ENCODE measurements at places on chromosomes 6 and 20.

DNA sequence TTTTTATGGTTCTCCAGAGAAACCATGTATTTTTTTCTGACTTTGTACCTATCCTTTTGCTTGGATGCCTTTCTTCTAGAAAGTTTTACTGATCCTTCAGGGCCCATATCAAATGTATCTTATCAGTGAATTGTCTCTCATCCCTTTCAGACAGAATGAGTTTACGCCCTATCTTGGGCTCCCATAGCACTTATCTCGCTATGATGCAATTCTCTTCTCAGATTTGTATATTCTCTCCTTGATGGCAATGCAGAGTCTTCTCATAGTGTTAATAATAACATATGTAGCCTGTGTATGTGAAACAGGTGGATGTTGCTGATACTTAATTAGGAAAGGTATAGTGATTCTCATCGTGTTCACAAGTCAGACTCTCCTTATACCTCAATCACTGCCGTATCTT is 336.2 kb downstream of the UTRN start:
- DNase-seq, result no peak

DNA sequence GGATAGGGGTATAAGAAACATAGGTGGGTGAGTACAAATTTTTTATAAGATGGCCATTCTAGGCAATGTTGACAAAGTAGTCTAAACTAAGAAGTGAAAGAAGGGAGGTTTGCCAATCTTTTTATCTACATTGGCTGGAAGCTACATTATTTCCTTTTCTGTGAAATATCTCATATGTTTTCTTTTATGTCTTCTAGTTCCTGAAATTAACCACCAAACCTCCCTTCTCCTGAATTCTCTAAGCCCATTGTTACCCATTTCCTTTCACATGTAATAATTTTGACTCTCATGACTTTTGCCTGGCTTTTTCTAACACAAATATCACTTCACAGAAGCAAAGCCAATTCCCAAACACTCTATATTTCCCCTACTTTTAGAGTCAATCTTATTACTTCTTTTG is 496.2 kb upstream of the JAG1 start:
- no peak for DNase-seq

- DNase-seq, result no peak
These were observed 120.4 kb downstream of the MYLK4 start for GRCh38 chr6:2630359-2630758.

DNA sequence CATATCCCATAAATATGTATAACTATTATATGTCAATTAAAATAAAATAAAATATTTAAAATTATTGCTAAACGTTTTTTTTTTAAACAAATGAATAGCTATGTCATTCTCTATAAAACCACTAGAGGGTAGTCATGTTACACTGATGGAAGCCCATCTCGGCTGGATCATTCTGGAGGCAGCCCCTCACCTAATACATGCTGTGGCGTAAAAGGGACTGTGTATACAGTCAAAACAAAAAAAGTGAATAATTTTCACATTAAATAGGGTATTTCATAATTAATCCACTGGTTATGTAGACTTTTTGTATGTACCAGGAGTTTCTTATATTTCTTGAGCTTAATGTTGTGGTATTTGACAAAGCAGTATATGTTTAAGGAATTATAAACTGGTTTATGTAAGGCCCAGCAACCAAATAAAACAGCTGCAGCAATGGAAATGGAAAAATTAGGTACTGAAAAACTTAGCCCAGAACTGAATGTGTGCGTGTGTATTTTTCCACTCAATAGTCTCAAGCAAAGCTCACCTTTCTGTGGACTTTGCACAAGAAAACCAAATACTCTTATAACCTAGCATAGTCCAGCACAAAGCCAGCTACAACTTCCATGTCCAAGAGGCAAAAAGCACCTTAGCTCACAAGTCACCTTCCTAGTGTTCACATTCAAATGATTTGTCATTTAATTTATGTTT is 81.7 kb downstream of the COL9A1 start:
- peak; percentile 39 for DNase-seq

GRCh38 chr6:20411953-20412681 is 10.4 kb downstream of the E2F3 start:
- DNase-seq, result no peak

- DNase-seq, result no peak
These were observed 55.1 kb downstream of the CDS2 start for GRCh38 chr20:5181958-5182357.

DNA sequence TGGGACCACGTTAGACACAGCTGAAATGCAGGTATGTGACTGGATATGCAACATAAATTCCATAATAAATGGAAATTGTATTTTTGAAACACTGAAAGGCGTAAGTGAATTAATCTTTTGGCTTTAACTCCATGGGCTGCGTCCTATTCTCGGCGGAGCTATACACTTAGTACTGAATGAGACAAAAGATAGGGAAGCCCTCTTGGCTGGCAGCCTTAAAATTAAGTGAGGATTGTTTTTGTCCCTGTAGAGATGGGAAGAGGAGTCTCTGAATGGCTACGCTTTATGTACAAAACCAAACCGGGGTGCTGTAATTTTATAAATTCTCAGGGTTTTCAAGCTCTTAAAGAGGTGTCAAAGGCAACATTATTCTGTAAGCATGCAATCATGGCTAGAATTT is 429.8 kb downstream of the QKI start:
- no peak for DNase-seq

DNA sequence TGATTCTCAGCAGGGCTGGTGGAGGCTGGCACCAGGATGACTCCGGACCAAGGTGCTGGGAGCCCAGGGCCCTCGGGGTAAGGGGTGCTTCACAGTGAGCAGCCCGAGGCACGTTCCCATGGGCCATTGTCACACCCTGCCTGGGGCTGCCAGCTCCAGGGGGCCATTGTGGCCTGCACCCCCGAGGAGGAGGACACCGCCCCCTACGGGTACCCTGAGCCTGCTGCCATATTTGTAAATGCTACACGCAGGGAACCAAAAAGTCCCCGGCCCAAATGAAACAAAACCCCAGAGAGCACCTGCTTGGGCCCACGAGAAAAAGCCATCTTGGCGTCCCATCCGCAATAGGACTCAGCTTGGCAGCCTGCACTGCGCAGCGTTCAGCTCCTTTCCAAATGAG is 64.7 kb upstream of the GATA5 start:
- DNase-seq, result no peak

GRCh38 chr6:32796848-32797776 is 19.7 kb downstream of the HLA-DOB start:
- peak; percentile 45 for DNase-seq

GRCh38 chr20:9409981-9410380 is 104.4 kb upstream of the LAMP5 start:
- DNase-seq, result no peak

DNA sequence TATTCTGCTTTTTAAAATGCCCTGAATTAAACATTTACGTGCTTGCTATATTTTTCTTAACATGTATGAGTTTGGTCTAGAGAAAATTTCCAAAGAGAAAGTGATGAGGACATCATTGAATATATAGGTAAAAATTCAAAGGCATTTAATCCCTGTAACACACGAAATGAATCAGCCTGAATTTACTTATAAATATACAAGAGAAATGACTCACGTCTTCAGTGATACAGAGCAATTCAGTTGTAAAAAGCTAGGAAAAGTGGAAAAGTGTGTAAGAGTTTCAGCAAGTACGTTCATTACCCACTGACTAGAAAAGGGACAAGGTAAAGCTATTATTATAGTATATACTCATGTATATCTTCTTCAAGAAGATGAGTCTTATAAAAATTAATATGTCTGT is 124.8 kb downstream of the HIVEP1 start:
- no peak for DNase-seq

DNA sequence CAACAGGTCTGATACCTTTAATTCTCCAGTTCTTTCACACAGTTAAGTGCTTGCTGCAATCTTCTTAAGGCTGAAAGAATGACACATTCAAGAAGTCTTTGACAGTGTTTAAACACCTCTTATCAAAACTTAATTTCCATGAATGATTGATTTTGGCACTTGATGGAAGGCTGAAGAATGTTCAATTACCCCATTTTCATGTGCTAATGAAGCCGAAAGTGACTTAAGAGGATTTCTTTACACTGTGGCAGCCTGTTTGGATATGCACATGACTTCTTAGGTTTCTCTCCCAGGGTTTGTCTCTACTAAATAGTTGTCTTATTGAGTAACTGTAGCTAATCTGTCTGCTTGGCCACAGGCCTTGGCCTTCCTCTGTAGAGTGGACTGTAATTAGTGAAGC is 81.1 kb upstream of the PRDM1 start:
- DNase-seq, result no peak

GRCh38 chr20:59191756-59192532 is 28.3 kb downstream of the ZNF831 start:
- no peak for DNase-seq

GRCh38 chr6:141463237-141463977 is 669.3 kb upstream of the GJE1 start:
- DNase-seq, result no peak

DNA sequence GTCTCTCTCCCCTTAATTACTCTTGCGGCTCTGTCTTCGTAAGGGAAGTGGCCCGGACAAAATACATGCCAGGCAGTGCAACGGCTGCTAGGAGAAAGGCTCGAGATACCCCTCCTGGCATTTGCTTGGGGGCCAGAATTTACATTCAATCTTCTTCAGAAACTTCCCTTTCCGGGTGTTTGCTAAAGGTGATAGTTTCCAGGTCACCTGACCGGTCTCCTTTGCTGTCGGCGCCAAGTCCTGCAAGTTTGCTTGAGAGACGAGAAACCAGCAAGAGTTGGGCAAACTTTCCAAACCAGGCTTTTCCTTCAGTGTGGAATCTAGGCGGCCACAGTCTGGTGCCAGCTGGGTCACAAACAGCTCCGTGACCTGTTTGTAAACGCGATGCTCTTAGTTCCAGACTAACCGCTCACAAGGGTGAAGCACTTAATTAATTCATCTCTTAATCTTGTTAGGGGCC is 563 bp upstream of the SRSF3 start:
- peak; percentile 69 for DNase-seq

GRCh38 chr6:162706232-162706631 is 21.3 kb downstream of the PRKN start:
- DNase-seq, result no peak

DNA sequence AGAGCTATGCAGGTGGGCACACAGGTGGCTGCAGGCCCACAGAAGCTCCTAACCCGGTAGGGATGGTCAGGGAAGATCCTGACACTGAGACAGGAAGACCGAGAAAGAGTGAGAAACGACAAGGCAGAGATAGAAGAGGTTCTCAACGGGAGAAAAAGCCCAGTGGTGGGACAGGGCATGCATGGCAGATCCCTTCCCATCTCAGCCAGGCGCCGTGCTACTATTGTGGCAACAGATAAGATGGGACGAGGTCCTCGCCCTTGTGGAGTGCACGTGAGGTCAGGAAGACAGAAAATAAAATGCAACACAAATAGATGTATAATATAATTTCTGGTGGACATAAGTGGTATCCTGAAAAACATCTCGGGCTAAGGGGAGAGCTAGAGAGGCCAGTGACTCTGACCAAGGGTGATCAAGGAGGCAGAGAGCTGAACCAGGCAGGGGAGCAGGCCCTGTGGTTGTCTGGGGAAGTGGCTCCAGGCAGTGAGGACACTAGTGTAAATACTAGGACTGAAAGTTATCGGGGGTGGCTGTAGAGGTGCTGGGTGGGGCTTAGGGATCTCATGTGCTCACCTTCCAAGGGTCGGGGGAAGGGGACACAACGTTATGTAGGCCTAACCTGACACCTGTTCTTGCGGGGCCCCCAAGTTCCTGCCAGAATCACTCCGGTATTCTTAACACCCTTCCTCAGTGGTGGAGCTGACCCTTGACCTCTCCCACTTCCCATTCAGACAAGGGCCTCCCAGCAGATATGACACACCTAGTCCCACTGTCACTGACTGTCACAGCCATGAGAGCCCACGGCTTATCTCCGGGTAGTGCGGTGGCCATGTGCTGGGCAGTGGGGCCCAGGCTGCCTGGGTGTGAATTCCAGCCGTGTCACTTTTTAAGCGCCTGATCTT is 1.0 kb downstream of the SRXN1 start:
- DNase-seq, result no peak

DNA sequence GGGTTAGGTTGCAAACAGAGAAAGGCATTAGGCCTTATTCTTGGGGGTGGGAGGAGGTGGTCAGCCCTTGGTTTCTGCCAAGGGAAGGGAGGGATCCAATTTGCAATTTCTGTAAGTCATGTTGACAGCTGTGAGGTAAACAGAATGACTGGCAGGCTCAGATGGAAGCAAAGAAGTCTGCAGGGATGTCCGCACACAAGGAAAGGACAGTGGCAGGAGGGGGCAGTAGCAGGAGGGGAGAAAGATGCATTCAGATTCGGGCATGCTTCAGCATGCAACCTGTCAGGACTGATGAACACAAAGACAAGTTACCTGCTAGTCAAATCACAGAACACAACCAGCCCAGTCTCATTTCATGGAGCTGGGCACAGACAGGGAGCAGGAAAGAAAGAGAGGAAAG is 217.9 kb upstream of the FOXA2 start:
- DNase-seq, result no peak

- no peak for DNase-seq
These were observed 6.0 kb downstream of the ASF1A start for GRCh38 chr6:118899948-118900347.

- no peak for DNase-seq
These were observed 12.4 kb upstream of the CPNE5 start for GRCh38 chr6:36851626-36852025.

DNA sequence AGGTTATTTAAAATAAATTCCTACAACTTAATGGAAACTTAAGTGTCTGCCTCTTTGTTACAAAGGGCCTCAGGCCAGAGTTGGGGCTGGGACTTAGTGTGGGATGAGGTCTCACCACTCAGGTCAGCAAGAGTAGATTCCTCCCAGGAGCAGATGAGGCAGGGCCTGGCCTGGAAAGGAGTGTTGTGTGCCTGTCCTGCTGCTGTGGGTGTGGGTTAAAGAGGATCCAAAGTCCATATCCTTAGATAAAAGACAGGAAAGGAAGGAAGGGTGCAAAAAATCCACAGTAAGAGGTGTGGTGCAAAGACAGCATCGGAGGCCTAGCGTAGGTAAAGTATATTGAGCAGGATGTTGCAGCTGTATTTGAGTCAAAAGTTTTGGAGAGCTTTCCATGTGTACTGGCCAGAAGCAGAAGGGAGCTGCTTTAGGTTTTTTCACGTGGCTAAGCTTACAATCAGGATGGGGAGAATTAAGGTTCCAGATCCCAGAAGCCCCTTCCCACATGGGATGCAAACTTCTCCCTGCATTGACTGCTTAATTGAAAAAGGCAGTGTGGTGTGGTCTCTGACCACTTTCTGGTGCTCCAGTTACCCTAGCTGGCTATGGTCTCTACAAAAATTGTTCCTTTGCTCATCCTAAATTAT is 12.8 kb upstream of the PLCG1 start:
- DNase-seq, result no peak

- DNase-seq, result no peak
These were observed 58.7 kb upstream of the SULF2 start for GRCh38 chr20:47843886-47844567.

- DNase-seq, result no peak
These were observed 56.5 kb downstream of the QRSL1 start for GRCh38 chr6:106685833-106686232.

DNA sequence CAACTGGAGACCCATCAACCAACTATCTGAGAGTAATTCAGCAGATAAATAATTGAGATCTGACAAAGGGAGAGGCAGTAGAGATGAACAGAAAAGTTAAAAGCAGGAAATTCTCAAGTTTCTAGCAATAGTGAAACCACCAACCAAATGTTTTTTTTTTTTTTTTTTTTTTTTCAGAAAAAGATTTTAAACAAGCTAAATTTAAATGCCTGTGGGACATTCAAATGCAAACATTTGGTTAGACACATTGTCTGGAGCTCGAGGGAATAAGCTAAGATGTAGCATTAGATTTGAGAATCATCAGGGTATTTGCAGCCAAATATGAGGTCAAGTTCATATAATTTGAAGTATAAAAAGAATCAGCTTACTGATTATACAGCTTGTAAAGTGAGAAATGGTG is 16.4 kb downstream of the RANBP9 start:
- no peak for DNase-seq

- no peak for DNase-seq
These were observed 52.9 kb downstream of the NEDD9 start for GRCh38 chr6:11179419-11180202.
